Ovary (tissue), 10 donors: ENCODE measurements at places on chromosomes 2 and 18. TPM values are rescaled to one million over a fixed set of nuclear protein-coding genes. Genes with fewer than 3 reads are reported as not detected.

GRCh38 chr2:24816884-24817283 is 23.7 kb downstream of the CENPO start:
- DNase-seq: no peak

DNA sequence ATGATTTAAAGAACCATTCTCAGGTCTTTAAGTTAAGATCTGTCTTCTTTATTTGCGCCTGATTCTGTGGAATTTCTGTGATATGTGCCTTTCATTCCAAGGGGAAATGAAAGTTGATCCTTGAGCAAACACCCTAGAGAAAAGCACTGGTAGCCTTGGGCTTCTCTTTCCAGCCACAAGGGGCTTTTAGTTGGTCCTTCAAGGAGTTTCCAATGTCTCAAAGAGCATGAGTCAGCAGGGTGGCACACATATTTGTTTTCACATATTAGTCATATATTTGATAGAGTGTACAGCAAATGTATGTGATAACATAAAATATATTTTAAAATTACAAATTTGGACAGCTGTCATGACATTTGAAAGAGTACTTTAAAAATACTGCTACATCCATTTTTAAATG is 339.5 kb downstream of the TXNL1 start:
- DNase-seq: no peak

DNA sequence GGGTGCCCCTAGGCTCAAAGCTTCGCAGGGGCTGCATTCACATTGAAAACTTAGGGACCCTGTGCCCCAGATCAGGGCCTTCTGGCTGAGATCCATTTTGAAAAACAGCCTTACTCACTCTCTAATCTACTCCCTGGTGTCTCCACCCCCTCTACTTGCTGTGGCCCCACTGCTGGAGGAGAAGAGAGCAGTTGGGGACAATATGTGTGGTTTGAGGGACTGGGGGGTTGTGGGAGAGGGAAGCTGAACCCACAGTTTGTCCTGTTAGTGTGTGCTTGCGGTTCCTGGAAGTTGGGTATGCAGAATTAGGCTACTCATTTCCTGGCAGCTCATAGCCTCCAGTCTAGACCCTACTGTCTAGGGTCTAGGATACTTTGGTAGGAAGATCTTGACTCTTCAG is 211.4 kb downstream of the PRKCE start:
- DNase-seq: no peak

- DNase-seq: no peak
Observed at GRCh38 chr18:24633121-24633520, 172.7 kb downstream of the HRH4 start.

GRCh38 chr18:35808796-35809195 is 163.7 kb upstream of the RMP24 start:
- DNase-seq: no peak

The NPPC gene
- total RNA-seq: not detected

The PSMA8 gene
- total RNA-seq: not detected

The ADD2 gene
- total RNA-seq: 1.2 TPM

The VWA3B gene
- total RNA-seq: 2.9 TPM

The ESPNL gene
- 12.9 TPM for total RNA-seq
